ENCODE measurements at places on chromosomes 6 and 20. TPM values are rescaled to one million over a fixed set of nuclear protein-coding genes. Genes with fewer than 3 reads are reported as not detected.

DNA sequence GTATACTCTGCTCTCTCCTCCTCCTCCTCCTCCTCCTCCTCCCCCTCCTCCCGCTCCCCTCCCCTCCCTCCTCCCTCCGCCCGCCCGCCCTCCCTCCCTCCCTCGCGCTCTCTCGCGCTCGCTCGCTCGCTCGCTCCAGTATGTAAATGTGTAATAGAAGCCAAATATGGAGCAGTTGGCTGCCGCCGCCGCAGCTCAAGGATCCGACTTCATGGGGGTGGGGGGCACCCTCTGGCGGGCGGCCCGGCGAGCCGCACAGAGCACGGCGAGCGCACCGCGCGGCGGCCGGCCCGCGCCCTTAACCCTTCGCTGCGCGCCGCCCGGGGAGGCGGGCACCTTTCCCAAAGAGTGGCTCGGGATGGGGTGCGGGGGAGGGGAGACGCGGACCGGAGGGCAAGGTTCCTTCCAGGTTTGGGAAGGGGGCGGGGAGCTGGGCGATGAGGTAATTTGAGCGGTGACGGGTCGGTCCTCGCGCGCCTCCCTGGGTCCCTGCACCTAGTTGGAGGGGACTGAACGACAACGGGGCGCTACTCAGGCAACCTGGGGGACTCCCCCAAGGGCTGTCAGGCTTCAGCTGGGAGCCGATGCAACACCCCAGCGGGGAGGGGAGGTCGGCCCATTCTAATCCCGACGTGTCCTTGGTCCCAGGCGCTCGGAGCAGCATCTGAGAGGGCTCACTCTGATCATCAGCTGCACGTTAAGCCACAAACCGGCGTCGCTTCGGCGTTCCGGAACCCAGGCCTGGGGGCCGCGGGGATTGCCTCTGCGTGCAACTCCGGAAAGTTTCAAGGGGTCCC, 409 bp upstream of the ATXN1 start:
- peak overlapping the region; percentile 96 for H3K4me3 ChIP-seq
- H3K36me3 ChIP-seq, result no peaks in the 10 kb centered on the region
- H3K27me3 ChIP-seq, result no peaks in the 10 kb centered on the region
- peaks cover 49% of the 10 kb centered on the region for H3K4me1 ChIP-seq

MICB gene
- total RNA-seq, result 0.86 TPM

- H3K4me3 ChIP-seq, result no peak overlapping the region
- no peaks in the 10 kb centered on the region for H3K36me3 ChIP-seq
- no peak for DNase-seq
- H3K27ac ChIP-seq, result no peak overlapping the region
Measured at GRCh38 chr6:6635869-6636268, 47.3 kb downstream of the LY86 start.

- no peaks in the 10 kb centered on the region for H3K4me1 ChIP-seq
- no peak overlapping the region for H3K27ac ChIP-seq
- DNase-seq, result no peak
Measured at GRCh38 chr6:54971825-54972224, 125.3 kb downstream of the FAM83B start.

GRCh38 chr6:57173056-57173885, 1.1 kb downstream of the BAG2 start:
- peaks cover 14% of the 10 kb centered on the region for H3K4me1 ChIP-seq
- H3K27ac ChIP-seq, result peak overlapping the region; percentile 68
- H3K27me3 ChIP-seq, result peaks cover 9% of the 10 kb centered on the region
- H3K4me3 ChIP-seq, result peak overlapping the region; percentile 92

- no peak overlapping the region for H3K4me3 ChIP-seq
- peaks cover 44% of the 10 kb centered on the region for H3K4me1 ChIP-seq
- no peak overlapping the region for H3K27ac ChIP-seq
Measured at GRCh38 chr6:111771629-111772028, 101.6 kb downstream of the FYN start.

MOXD1 gene
- total RNA-seq, result 3.7 TPM

GRCh38 chr6:78093906-78094305, 441.1 kb downstream of the MEI4 start:
- DNase-seq, result no peak
- H3K36me3 ChIP-seq, result no peaks in the 10 kb centered on the region
- no peaks in the 10 kb centered on the region for H3K4me1 ChIP-seq

UBE2V1 gene
- 117 TPM for total RNA-seq

GRCh38 chr20:59643615-59644061, 39.3 kb downstream of the PHACTR3 start:
- H3K4me1 ChIP-seq, result no peaks in the 10 kb centered on the region
- peaks cover 27% of the 10 kb centered on the region for H3K27me3 ChIP-seq
- no peak overlapping the region for H3K27ac ChIP-seq

- peaks cover 8% of the 10 kb centered on the region for H3K4me1 ChIP-seq
- H3K4me3 ChIP-seq, result no peak overlapping the region
- no peak overlapping the region for H3K27ac ChIP-seq
Measured at GRCh38 chr6:153044295-153044694, 41.8 kb upstream of the MTRF1L start.

TMEM151B gene
- total RNA-seq, result 0.52 TPM

TREML1 gene
- total RNA-seq, result not detected

DNA sequence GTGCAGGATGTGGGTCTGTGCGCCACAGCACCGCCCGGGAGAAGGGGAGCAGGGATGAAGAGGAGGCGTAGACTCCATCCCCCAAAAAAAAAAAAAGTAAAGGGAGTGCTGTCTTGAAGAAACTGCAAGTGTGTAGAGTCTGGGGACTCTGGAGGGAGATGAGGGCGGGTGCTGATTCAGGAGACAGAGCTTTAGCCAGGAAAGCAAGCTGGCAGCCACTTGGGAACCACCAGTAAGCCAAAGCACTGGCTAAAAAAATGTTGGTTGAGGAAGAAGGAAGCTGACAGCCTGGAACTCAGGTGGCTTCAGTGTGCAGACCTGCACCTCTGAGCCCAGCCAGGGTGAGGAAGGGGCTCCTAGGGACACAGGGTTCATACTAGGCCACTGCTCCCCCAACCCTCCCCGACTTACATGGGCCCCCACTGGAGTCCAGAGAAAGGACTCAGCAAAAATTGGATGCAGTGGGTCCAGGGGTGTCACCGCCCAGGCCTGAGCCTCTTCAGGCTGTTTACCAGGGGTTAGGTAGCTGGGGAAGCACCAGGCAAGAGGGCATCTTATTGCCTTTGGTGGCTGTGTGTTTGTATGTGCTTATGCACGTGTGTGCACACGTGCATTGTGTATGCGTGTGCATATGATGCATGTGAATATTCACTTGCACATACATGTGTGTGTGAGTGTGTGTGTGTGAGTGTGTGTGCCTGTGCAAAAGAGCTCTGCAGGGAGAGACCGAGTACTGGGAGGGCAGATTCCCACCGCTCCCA, 153.5 kb upstream of the MLN start:
- H3K27ac ChIP-seq, result no peak overlapping the region
- peaks cover 14% of the 10 kb centered on the region for H3K4me1 ChIP-seq
- H3K27me3 ChIP-seq, result peaks cover 17% of the 10 kb centered on the region
- no peak for DNase-seq

DNA sequence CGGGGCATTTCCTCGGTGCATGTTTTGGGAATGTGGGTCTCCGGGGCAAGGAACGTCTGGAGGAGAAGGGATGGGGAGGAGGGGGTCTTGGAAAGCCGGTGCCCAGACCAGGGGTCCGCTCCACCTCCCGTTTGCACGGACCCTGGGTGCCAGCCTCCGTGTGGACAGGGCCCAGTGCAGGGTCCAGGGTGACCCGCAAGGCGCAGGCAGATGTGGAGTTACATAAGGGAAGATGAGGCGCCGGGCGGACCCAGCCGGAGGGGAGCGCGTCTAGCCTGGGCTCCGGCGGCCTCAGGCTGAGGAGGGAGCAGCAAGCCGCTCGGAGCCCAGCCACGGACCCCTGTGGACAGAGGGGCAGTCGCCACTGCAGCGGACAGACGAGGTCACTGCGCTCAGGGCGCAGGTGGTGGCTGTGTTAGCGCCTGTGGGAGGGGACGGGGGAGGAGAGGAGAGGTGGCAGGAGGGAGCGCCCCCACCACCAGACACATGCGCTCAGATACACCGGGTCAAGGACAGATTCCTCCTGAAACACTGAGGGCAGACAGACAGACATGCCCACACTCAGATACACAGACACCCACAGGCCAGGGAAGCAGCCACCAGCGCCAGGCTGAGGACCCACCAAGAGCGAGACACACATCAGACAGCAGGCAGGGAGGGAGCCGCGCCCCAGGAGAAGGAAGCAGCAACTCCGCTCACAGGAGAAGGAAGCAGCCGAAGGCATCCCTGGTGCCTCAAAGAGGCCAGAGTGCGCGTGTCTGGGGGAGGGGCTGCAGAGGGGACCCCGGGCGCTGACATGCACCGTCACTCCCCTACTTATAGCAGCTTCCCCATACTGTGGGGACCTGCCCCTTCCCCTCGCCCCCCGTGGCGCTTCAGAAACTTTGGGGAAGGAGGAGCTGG, 839 bp upstream of the HRH3 start:
- H3K27ac ChIP-seq, result no peak overlapping the region
- H3K4me3 ChIP-seq, result peak overlapping the region; percentile 64
- DNase-seq, result no peak
- no peaks in the 10 kb centered on the region for H3K4me1 ChIP-seq
- H3K36me3 ChIP-seq, result no peaks in the 10 kb centered on the region

DNA sequence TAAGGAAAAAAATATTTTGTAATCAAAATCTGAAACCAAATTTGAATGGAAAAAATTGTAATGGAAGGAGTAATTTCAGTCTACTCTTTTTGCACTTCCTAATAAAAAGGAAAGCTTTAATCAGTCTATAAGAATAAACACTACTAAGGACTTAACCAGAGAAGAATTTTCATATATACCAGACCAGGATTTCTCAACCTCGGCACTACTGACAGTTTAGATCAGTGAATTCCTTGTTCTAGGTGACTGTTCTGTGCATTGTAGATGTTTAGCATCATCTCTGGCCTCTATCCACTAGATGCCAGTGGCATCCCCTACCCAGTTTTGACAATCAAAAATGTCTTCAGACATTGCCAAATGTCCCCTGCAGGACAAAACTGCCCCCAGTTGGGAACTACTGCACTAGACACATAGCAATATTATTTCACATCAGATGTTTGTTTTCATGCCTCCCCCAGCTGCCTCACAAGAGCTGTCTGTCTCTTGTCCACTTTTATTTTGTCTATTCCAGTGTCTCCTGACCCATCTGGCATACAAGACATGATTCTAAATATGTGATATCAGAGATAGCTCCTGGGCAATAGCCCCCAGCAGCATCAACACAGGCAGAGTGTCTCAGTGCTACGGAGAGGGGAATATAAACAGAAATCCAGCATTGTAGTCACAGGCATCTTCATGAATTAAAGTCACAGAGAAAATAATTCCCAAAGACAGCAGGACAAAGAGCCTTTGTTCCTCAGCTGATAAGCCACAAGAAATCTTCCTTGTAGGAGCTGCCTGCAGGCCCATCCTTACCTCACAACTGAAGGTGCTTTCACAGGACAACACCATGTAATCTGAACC, 27.0 kb downstream of the DNAAF9 start:
- no peak overlapping the region for H3K27ac ChIP-seq
- no peak for DNase-seq
- H3K4me1 ChIP-seq, result no peaks in the 10 kb centered on the region
- no peaks in the 10 kb centered on the region for H3K27me3 ChIP-seq

ZNF391 gene
- 8.4 TPM for total RNA-seq

GRCh38 chr6:44185953-44186634, 27.5 kb downstream of the CAPN11 start:
- no peak overlapping the region for H3K4me3 ChIP-seq
- H3K36me3 ChIP-seq, result no peaks in the 10 kb centered on the region
- peaks cover 5% of the 10 kb centered on the region for H3K27me3 ChIP-seq

DNA sequence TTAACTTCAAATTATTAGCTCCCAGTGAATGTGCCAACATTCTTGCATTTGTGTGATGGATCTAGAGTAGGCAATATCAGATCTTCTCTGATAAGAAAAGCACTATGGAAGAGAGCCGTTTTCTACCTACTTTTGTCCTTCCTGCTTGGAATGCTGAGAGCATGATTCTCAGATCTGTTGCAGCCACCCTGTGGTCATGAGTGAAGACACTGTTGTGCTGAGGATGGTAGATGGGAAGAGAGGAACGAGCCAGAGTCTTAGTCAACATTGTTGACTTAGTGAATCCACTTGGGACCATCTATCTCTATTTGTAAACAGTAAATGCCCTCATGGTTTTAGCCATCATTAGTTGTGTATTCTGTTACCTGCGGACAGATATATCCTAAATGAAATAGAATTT, 202.6 kb downstream of the CD109 start:
- no peak overlapping the region for H3K4me3 ChIP-seq
- no peak overlapping the region for H3K27ac ChIP-seq
- no peak for DNase-seq
- no peaks in the 10 kb centered on the region for H3K27me3 ChIP-seq
- H3K36me3 ChIP-seq, result no peaks in the 10 kb centered on the region

GRCh38 chr20:2851086-2851485, 10.5 kb downstream of the VPS16 start:
- no peak overlapping the region for H3K27ac ChIP-seq
- H3K4me3 ChIP-seq, result no peak overlapping the region
- no peaks in the 10 kb centered on the region for H3K27me3 ChIP-seq
- DNase-seq, result no peak

GRCh38 chr6:27517928-27518787, 45.3 kb upstream of the ZNF184 start:
- H3K4me3 ChIP-seq, result peak overlapping the region; percentile 91
- H3K4me1 ChIP-seq, result peaks cover 7% of the 10 kb centered on the region
- H3K36me3 ChIP-seq, result no peaks in the 10 kb centered on the region
- H3K27me3 ChIP-seq, result peaks cover 25% of the 10 kb centered on the region
- DNase-seq, result no peak

LAMA5 gene
- 611 TPM for total RNA-seq

DNA sequence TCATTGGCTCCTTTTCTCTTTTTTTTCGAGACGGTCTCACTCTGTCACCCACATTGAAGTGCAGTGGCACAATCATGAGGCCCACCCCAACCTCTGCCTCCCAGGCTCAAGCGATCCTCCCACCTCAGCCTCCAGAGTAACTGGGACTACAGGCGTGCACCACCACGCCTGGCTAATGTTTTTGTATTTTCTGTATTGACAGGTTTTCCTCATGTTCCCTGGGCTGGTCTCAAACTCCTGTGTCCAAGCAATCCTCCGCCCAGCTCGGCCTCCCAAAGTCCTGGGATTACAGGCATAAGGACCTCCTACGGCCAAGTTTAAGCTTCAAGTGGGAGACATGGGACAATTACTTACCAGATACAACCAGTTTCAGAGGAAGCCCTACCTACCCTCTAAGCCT, 9.4 kb upstream of the POU5F1 start:
- H3K36me3 ChIP-seq, result no peaks in the 10 kb centered on the region
- no peaks in the 10 kb centered on the region for H3K4me1 ChIP-seq
- no peak overlapping the region for H3K4me3 ChIP-seq
- DNase-seq, result no peak
- H3K27me3 ChIP-seq, result peaks cover 16% of the 10 kb centered on the region
- no peak overlapping the region for H3K27ac ChIP-seq

DEFB132 gene
- total RNA-seq, result not detected

CRIP3 gene
- 1.1 TPM for total RNA-seq
